ENCODE measurements at places on chromosomes 2 and 18. TPM values are rescaled to one million over a fixed set of nuclear protein-coding genes. Genes with fewer than 3 reads are reported as not detected.

The GPR35 gene
- 3.9 TPM for polyA plus RNA-seq

DNA sequence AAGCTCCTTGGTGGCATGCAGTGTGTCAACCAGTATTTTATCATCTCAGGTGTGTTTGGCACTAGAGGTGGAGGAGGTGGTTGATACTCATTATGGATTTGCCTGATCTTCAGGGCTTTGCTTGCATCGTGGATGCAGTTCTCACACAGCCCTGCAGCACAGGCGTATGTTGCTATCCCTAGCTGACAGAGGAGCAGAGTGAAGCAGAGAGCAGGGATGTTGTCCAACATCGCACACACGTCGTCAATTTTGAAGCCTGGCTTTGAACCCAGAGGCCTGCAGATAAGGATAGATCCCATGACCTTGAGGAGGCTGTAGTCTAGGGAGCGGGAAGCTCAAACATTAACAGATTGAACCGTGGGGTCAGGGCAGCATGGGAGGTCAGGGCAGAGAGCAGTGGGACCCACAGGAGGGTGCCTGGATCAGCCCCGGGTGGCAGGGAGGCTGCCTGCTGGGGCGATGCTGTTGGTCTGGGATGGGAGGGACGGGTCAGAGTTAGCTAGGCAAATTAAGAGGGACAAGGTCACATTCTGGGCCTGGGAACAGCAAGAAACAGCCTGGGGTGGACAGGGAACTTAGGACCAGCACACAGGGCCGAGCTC is 4.2 kb downstream of the RNF144A start:
- H3K27me3 ChIP-seq = no peaks in the 10 kb centered on the region
- no peak for DNase-seq
- H3K36me3 ChIP-seq = peaks cover 6% of the 10 kb centered on the region
- no peak overlapping the region for H3K27ac ChIP-seq
- no peak overlapping the region for H3K4me3 ChIP-seq
- peaks cover 65% of the 10 kb centered on the region for H3K4me1 ChIP-seq

The GKN1 gene
- not detected for polyA plus RNA-seq

- no peak overlapping the region for H3K27ac ChIP-seq
- H3K27me3 ChIP-seq = no peaks in the 10 kb centered on the region
- H3K4me1 ChIP-seq = no peaks in the 10 kb centered on the region
- H3K4me3 ChIP-seq = no peak overlapping the region
These were observed 63.1 kb downstream of the CCDC150 start for GRCh38 chr2:196702641-196703040.

The SATB2 gene
- polyA plus RNA-seq = 5.5 TPM

The HOXD4 gene
- 15.7 TPM for polyA plus RNA-seq

The TEKT4 gene
- 2.1 TPM for polyA plus RNA-seq

DNA sequence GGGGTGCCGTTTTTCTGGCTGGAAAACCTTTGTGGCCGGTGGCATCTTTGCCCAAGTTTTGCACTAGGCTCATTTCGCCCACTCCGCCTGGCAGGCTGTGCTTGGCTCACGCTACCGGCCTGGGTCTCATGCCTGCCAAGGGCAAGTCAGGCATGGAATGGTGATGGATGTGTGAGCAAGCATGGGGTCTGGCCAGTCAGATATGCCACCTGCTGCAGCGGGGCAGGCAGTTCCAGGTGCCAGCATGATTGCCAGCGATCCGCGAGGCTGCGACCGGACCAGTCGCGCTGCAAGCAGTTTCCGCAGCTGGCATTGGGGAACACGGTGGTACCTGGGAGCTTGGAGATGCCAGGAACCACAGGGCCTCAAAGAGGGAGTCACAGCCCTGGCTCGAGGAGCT is 40.6 kb downstream of the TAF1B start:
- H3K4me1 ChIP-seq = peaks cover 9% of the 10 kb centered on the region
- DNase-seq = peak; percentile 46
- no peaks in the 10 kb centered on the region for H3K27me3 ChIP-seq
- H3K4me3 ChIP-seq = no peak overlapping the region
- no peak overlapping the region for H3K27ac ChIP-seq

GRCh38 chr2:151619337-151619989 is 114.8 kb downstream of the NEB start:
- H3K4me1 ChIP-seq = no peaks in the 10 kb centered on the region
- H3K27ac ChIP-seq = peak overlapping the region; percentile 10
- no peaks in the 10 kb centered on the region for H3K27me3 ChIP-seq

GRCh38 chr2:170377500-170378207 is 199.7 kb downstream of the MYO3B start:
- no peaks in the 10 kb centered on the region for H3K4me1 ChIP-seq
- DNase-seq = no peak
- no peaks in the 10 kb centered on the region for H3K36me3 ChIP-seq
- no peaks in the 10 kb centered on the region for H3K27me3 ChIP-seq

DNA sequence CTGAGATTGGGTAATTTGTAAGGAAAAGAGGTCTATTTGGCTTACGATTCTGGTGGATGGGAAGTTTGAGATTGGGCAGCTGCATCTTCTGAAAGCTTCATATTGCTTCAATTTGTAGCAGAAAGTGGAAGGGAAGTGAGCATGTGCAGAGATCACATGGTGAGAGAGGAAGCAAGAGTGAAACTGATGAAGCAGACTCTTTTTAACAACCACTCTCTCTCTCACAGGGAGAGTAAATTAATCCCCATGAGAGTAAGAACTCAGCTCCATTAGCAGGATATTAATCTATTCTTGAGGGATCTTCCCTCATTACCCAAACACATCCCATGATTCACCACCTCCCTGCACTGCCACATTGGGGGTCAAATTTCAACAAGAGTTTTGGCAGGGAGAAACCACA is 298.5 kb upstream of the CELF4 start:
- H3K36me3 ChIP-seq = no peaks in the 10 kb centered on the region
- H3K4me1 ChIP-seq = no peaks in the 10 kb centered on the region
- DNase-seq = no peak
- no peak overlapping the region for H3K4me3 ChIP-seq
- H3K27me3 ChIP-seq = no peaks in the 10 kb centered on the region

GRCh38 chr18:6145645-6146306 is 250.5 kb upstream of the TMEM200C start:
- no peak overlapping the region for H3K4me3 ChIP-seq
- peaks cover 7% of the 10 kb centered on the region for H3K36me3 ChIP-seq
- DNase-seq = no peak
- H3K4me1 ChIP-seq = no peaks in the 10 kb centered on the region

GRCh38 chr2:135951041-135951583 is 34.3 kb downstream of the DARS1 start:
- no peaks in the 10 kb centered on the region for H3K27me3 ChIP-seq
- H3K27ac ChIP-seq = no peak overlapping the region
- H3K4me1 ChIP-seq = no peaks in the 10 kb centered on the region

The ZC3H6 gene
- 8.8 TPM for polyA plus RNA-seq

- no peak overlapping the region for H3K4me3 ChIP-seq
- H3K4me1 ChIP-seq = no peaks in the 10 kb centered on the region
- no peak overlapping the region for H3K27ac ChIP-seq
These were observed 20.2 kb upstream of the EMILIN2 start for GRCh38 chr18:2826581-2826980.

- no peak overlapping the region for H3K27ac ChIP-seq
- no peaks in the 10 kb centered on the region for H3K27me3 ChIP-seq
- no peak overlapping the region for H3K4me3 ChIP-seq
- H3K4me1 ChIP-seq = peaks cover 19% of the 10 kb centered on the region
- no peaks in the 10 kb centered on the region for H3K36me3 ChIP-seq
These were observed 157.3 kb downstream of the DYSF start for GRCh38 chr2:71610671-71611070.

The SNTG2 gene
- polyA plus RNA-seq = 2.0 TPM

GRCh38 chr18:74303936-74304335 is 11.7 kb upstream of the C18orf63 start:
- H3K27me3 ChIP-seq = no peaks in the 10 kb centered on the region
- no peaks in the 10 kb centered on the region for H3K36me3 ChIP-seq
- no peak for DNase-seq
- H3K4me1 ChIP-seq = no peaks in the 10 kb centered on the region

The DLGAP1 gene
- 30.7 TPM for polyA plus RNA-seq

- no peak for DNase-seq
- no peak overlapping the region for H3K4me3 ChIP-seq
These were observed 13.7 kb upstream of the GMCL1 start for GRCh38 chr2:69815717-69816116.

The DTNA gene
- polyA plus RNA-seq = 190 TPM

The ERICH2 gene
- polyA plus RNA-seq = 5.0 TPM

The SIX2 gene
- polyA plus RNA-seq = 1.4 TPM

- H3K27me3 ChIP-seq = no peaks in the 10 kb centered on the region
- H3K27ac ChIP-seq = no peak overlapping the region
- no peaks in the 10 kb centered on the region for H3K36me3 ChIP-seq
These were observed 7.0 kb upstream of the TYMS start for GRCh38 chr18:650428-650858.

The RAPGEF4 gene
- polyA plus RNA-seq = 46.1 TPM

DNA sequence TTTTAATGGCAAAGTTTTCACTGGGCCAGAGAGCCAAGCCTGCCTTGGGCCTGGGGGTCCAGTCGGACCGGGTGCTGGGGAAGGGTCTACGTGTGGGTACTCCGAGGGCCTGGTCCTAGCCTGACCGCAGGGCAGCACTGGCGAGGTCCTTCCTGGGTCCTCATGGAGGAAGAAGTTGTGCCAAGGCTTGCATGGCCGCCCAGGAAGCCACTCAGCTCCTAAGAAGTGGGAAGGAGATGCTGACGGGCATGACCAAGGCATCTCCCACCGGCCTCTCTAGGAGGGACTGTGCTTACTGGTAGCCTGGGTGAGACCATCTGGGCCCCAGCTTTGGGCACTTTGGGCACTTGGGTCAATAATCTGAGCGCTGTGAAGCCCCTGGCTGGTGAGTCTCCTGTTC is 22.6 kb downstream of the CIB4 start:
- no peak overlapping the region for H3K27ac ChIP-seq
- no peak for DNase-seq
- H3K27me3 ChIP-seq = peaks cover 9% of the 10 kb centered on the region
- H3K4me1 ChIP-seq = peaks cover 34% of the 10 kb centered on the region
- H3K36me3 ChIP-seq = no peaks in the 10 kb centered on the region

- no peak overlapping the region for H3K27ac ChIP-seq
- DNase-seq = no peak
- H3K4me1 ChIP-seq = no peaks in the 10 kb centered on the region
- H3K27me3 ChIP-seq = no peaks in the 10 kb centered on the region
These were observed 403.5 kb downstream of the SETBP1 start for GRCh38 chr18:45084206-45084605.

The ASAP2 gene
- 30.4 TPM for polyA plus RNA-seq

The XDH gene
- 0.06 TPM for polyA plus RNA-seq

- no peaks in the 10 kb centered on the region for H3K36me3 ChIP-seq
- no peak for DNase-seq
- H3K4me1 ChIP-seq = no peaks in the 10 kb centered on the region
- H3K4me3 ChIP-seq = no peak overlapping the region
These were observed 74.2 kb downstream of the VIT start for GRCh38 chr2:36770542-36771287.

GRCh38 chr18:58541146-58541788 is 87.6 kb downstream of the ALPK2 start:
- no peaks in the 10 kb centered on the region for H3K27me3 ChIP-seq
- no peak for DNase-seq
- no peaks in the 10 kb centered on the region for H3K4me1 ChIP-seq
- H3K36me3 ChIP-seq = no peaks in the 10 kb centered on the region

DNA sequence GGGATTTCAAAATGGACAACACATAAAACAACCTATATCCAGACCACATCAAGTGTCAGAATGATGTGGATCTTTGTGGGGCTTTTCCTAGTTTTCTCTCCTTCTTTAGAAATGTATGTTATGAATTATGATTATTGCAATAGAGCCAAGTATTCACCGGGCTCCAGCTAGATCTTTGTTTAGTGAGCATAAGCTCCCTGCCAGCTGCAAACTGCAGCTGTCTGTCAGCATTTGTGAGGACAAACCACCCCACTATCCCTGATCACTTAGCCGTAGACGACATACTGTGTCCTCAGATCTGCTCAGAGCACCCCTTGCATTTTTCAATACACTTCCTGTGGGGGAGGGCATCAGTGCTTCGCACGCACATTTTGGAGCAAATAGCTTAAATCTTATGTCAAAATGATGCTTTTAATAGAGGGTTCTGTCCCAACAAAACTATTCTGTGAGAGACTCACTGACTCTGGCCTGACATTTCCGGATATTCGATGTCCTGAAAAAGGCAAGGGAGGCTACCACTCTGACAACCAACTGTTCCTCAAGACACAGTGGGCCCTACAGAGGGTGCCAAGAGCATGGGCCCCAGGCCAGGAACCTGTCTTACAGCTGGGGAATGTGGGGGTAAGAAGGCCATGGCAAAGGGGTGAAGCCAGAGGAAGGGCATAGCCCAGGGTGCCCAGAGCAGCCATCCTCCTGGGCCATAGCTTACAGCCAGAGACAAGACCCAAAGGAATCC is 346.0 kb downstream of the ARHGAP15 start:
- H3K36me3 ChIP-seq = no peaks in the 10 kb centered on the region
- no peak overlapping the region for H3K4me3 ChIP-seq
- H3K27ac ChIP-seq = peak overlapping the region; percentile 29
- peak; percentile 32 for DNase-seq

The ZFAND2B gene
- polyA plus RNA-seq = 37.2 TPM

The MOCOS gene
- 1.1 TPM for polyA plus RNA-seq

DNA sequence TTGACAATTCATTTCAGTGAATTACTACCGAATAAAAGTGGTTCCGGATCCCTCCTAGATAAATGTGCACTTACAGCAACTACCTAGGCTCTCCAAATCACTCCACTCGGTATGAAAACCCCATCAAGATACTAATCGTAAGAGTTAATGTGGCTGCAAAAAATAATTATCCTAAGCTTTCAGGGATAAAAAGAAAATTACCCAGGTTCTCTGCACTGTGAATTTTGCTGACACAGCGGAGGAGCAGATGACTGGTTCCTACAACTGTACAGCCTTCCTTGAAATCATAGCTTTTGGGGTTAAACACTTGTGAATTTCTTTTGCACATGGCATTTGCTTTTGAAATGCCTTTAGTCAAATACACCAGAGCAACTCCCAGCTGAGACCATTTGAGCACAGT is 104.7 kb downstream of the CD226 start:
- no peak overlapping the region for H3K27ac ChIP-seq
- H3K27me3 ChIP-seq = no peaks in the 10 kb centered on the region
- DNase-seq = no peak
- H3K4me3 ChIP-seq = no peak overlapping the region

The HRH4 gene
- polyA plus RNA-seq = 0.18 TPM

The GPR155 gene
- 23.3 TPM for polyA plus RNA-seq

- H3K4me3 ChIP-seq = no peak overlapping the region
- H3K27me3 ChIP-seq = no peaks in the 10 kb centered on the region
- DNase-seq = no peak
- H3K36me3 ChIP-seq = no peaks in the 10 kb centered on the region
- no peaks in the 10 kb centered on the region for H3K4me1 ChIP-seq
These were observed 305.7 kb upstream of the PKDCC start for GRCh38 chr2:41741951-41742595.

The CEP192 gene
- 29.5 TPM for polyA plus RNA-seq

The LAMA1 gene
- polyA plus RNA-seq = 55.2 TPM

Data from spinal cord (tissue), 10 donors.